ENCODE measurements at places on chromosomes 4 and X.

DNA sequence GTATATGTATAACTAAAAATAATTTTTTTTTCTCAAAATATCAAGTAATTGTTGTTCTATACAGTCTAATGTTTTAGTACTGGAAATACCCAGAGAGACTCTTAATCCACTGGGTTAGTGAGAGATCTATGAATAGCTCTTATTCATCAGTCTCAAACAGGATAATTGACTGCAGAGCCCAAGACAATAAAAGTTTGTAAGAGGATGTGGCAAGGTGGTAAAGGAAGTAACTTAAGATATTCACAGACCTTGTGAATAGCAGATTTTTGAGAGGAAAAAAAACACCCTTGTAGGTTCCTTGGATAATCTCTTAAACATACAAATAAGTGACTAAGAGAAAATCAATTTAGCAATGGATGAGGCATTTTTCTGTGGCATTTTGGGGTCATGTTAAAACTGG, 210.9 kb upstream of the FAM241A start:
- no peak for DNase-seq

DNA sequence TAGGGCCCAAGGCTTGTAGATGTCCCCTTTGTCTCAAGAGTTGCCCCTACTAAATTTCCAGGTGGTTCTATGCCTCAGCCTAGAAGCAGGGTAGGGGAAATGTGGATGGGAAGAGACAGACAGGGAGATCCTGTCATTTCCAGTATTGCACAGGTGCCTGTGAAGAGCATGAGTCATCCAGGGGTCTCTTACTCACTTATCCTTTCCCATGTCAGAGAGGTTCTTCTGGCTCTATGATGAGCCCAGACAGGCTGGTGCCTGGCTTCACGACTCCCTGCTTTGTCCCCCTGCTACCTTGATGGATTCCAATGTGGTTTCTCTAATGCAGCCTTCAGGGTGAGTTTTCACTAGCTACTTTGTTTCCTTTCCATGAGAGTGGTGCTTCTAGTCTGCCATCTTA, 35.2 kb upstream of the DDX60 start:
- no peak for DNase-seq

GRCh38 chr4:127574643-127575042, 58.1 kb upstream of the INTU start:
- no peak for DNase-seq

- DNase-seq: peak; percentile 2
Observed at GRCh38 chrX:114675365-114675764, 91.5 kb downstream of the HTR2C start.

GRCh38 chr4:152243896-152244595, 291.8 kb downstream of the FBXW7 start:
- peak; percentile 12 for DNase-seq

DNA sequence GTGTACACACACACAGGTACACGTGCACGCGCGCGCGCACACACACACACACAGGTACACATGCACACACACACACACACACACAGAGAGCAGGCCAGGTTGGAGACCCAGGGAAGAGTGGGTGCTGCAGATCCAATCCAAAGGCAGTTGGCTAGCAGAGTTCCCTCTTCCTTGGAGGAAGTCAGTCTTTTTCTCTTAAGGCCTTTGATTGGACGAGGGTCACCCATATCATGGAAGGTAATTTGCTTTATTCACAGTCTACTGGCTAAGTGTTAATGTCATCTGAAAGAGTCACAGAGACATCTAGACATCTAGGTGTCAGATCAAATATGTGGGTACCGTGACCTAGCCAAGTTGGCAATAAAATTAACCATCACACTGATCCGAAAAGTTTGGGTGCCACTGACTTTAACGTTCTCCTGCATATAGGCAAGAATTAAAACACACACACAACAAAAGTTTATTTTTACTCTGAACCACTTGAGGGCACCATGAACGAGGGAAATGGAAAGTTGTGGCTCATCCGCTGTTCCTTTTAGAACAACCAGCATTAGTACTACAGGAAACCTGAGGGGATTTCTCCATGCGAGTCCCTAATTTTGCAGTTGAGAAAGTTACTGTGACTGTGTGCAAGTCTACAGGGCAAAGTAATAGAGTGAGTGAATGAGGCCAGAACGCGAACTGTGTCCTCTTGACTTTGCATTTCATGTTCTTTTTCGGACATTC, 66.0 kb upstream of the STOX2 start:
- DNase-seq: no peak

GRCh38 chr4:176188654-176189053, 6.7 kb downstream of the SPATA4 start:
- no peak for DNase-seq

DNA sequence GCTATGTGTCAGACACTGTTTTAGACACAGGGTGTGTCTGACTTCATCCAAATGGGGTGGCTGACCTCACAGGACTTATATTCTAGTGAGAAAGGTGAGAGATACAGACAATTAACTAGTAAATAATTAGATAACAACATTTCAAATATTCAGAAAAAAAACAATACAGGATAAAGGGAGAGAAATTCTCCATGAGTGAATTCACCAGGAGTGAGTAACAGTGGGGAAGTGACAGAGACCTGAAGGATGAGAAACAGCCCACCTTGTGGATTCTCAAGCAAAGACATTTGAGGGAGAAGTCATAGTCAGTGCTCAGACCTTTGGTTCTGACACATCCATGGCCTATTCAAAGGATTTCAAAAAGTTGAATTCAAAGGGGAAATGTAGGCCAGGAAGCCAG, 627.9 kb downstream of the IQCM start:
- DNase-seq: no peak

- no peak for DNase-seq
Observed at GRCh38 chr4:48481581-48481980, 1.6 kb upstream of the SLC10A4 start.

DNA sequence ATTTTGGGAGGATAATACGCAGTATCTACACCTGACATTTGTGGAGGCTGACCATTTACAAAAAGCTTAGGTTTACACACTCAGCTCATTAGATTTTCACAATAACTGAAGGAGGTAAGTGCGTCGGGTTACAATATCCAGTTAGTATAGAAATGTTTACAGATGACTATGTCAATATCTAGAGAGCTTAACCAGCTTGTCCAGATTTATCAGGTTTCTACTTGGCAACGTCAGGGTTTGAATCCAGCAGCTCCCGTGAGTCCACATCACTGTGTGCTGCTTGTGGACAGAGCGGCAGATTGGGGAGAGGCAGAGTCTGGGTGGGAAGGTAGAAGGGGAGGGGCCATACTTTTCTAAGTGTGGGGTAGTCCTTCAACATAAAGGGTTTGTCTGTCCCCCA, 28.3 kb downstream of the ARHGAP10 start:
- no peak for DNase-seq

GRCh38 chr4:139957986-139958738, 195.8 kb downstream of the MAML3 start:
- DNase-seq: no peak

DNA sequence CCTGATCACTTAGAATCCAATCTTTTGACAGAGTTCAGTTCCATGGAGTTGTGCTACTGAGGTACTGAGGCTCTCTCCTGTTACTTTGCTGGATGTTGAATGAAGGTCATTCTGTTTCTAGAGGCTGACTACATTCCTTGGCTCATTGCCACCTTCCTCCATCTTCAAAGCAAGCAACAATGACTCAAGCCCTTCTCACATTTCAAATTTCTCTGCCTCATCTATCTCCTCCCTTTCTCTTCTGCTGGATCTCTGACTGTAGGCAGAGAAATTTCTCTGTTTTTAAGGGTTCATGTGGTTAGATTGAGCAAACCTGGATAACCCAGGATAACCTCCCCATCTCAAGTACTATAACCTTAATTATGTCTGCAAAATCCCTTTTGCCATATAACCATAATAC, 775.4 kb downstream of the STPG2 start:
- peak; percentile 74 for DNase-seq

DNA sequence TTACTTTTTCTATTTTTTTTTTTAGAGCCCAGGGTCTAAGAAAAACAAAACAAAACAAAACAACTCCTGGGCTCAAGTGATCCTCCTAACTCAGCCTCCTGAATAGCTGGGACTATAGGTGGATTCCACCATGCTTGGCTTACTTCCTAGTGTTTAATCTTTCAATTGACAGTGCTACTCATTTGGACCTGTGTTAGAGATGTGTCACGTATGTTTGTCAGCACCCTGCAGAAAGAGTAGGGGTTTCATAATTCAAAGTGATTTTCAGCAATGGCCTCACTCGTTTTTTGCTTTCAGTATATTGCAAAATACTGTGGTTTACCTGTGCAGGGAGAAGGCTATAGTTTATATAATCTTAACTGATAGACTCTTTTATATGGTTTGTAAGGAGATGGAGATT, 71.6 kb upstream of the TEX13D start:
- DNase-seq: no peak
